ENCODE measurements at places on chromosomes 3 and 15.
A peak's percentile ranks its signal among the peaks of the same experiment; 100 is the strongest.

DNA sequence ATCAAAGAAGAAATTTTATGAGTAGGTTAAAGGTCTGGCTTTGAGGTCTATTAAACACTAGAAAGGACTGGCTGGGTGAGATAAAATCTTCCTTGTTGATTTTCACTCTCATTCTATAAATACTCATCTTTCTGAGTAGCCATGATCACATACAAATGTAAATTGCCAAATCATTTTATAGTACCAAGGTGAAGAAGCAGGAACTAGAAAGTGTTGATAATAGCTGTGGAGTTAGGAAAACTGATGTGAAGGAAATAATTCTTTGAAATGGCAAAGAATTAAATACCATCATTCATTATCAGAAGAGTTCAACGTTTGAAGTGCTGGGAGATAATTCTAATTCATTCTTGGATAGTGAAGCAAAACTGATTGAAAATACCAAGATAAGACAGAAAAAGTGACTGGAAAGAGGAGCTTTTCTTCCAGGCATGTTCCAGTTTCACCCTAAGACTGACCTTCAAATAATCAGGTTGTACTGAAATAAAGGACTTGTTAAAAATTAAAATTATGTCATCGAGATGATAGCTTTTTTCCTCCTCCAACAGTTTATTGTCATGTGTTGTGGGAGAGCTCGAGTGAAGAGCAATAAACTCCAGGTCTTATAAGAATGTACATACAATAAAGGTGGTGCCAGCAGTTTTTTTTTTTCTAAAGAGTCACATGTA is 17.4 kb downstream of the THBS1 start:
- no peak for DNase-seq

DNA sequence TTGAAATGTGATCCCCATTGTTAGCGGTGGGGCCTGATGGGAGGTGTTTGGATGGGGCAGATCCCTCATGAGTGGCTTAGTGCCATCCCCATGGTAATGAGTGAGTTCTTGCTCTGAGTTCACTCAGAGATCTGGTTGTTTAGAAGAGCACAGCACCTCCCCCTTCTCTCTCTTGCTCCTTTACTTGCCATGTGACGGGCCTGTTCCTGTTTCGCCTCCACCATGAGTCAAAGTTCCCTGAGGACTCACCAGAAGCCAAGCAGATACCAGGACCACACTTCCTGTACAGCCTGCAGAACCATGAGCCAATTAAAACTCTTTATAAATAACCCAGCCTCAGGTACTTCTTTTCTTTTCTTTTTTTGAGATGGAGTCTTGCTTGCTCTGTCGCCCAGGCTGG is 46.6 kb downstream of the ANP32A start:
- no peak for DNase-seq

DNA sequence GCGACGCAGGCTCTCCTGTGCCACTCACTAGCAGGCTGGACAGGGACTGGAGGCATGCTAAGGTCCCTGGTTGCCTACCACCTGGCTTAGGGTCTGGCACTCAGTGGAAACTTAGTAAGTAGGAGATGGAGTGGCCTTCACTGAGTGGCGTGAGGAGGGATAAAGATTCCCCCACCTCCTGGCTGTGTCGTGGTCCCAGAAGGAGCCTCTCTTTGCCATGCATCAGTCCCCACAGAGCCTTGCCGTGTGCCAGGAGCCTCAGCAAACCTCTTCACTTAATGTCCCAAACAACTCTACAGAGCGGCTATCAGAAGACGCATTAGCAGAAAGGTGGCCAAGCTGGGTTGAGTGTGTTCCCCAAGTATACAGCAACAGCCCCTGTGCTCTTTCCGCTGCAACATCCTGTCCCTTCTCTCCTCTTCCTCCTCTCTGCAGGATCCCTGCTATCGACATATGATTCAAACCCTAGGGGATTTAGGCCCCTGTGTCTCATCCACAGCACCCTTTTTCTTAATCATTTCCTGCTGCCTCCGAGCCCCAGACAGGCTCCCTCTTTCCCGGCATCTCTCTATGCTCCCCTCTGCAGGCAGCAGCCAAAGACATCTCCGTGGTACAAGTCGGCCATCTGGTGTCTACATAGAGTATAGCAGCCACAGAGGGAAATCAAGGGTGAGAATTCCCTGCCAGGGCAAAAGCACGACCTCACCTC is 66.7 kb downstream of the SLC6A1 start:
- peak; percentile 63 for DNase-seq

DNA sequence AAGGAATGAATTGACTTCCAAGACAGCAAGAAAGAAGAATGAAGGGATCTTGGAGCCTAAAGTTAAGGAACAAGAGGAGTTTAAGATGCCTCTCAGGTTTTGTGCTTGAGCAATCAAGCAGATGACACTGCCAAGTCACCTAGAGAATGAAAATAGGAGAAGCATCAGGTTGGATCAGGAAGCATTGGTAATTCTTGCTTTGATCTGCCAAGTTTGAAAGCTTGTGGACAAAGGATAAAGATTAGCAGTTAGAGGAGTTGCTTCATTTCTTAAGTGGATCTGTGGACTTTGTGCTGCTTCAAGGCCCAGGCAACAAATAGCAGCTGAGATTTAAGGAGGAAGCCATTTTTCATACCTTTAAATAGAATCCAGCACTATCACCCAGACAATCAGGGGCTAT is 35.6 kb downstream of the FRMD5 start:
- no peak for DNase-seq

DNA sequence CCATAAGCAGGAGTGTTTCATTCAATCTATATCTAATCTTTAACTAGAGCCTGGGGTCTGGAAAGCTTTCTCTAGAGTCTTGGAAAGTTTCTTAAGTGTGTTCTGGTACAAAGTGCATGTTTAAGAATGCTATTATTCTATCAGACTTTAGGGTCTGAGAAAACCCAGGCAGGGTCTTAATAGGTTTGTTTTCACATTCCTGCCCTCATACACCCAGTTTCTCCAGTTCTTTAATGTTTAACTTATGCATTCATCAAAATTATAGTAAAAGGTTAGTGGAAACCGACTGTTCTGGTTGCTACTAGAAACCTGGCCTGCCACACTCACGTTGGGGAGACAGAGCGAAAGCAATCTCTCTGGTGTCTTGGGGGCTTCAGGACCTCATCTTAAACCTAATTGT is 102.9 kb upstream of the WDR72 start:
- no peak for DNase-seq

- DNase-seq = no peak
Observed at GRCh38 chr15:65732698-65733097, 59.4 kb downstream of the DENND4A start.

GRCh38 chr3:166902374-166902773 is 477.7 kb downstream of the ZBBX start:
- no peak for DNase-seq

- DNase-seq = no peak
Observed at GRCh38 chr15:72866182-72866581, 82.6 kb upstream of the ADPGK start.

GRCh38 chr3:126337980-126338651 is 19.1 kb downstream of the KLF15 start:
- no peak for DNase-seq

GRCh38 chr15:88591384-88591783 is 29.8 kb upstream of the AEN start:
- DNase-seq = no peak

All from ELF-1 (cell line).